ENCODE measurements at places on chromosomes 2 and 18.
A peak's percentile ranks its signal among the peaks of the same experiment; 100 is the strongest.

- peak; percentile 79 for DNase-seq
Measured at GRCh38 chr2:73239776-73240175, 5.7 kb downstream of the CCT7 start.

- no peak for DNase-seq
Measured at GRCh38 chr2:73103018-73103542, 9.7 kb downstream of the RAB11FIP5 start.

DNA sequence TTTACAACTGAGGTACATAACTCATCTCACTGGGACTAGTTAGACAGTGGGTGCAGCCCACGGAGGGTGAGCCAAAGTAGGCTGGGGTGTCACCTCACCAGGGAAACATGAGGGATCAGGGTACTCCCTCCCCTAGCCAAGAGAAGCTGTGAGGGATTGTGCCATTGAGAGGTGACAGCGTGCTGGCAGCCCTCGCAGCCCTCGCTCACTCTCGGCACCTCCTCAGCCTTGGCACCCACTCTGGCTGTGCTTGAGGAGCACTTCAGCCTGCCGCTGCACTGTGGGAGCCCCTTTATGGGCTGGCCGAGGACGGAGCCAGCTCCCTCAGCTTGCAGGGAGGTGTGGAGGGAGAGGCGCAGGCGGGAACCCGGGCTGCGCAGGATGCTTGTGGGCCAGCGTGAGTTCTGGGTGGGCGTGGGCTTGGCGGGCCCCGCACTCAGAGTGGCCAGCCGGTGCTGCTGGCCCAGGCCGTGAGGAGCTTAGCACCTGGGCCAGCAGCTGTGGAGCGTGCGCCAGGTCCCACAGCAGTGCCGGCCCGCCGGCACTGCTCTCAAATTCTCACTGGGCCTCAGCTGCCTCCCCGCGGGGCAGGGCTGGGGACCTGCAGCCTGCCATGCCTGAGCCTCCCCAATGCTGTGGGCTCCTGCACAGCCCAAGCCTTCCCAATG lies 44.5 kb upstream of the FAM110C start:
- DNase-seq, result no peak

GRCh38 chr2:45007961-45008295 lies 1.3 kb downstream of the SIX2 start:
- DNase-seq, result no peak

DNA sequence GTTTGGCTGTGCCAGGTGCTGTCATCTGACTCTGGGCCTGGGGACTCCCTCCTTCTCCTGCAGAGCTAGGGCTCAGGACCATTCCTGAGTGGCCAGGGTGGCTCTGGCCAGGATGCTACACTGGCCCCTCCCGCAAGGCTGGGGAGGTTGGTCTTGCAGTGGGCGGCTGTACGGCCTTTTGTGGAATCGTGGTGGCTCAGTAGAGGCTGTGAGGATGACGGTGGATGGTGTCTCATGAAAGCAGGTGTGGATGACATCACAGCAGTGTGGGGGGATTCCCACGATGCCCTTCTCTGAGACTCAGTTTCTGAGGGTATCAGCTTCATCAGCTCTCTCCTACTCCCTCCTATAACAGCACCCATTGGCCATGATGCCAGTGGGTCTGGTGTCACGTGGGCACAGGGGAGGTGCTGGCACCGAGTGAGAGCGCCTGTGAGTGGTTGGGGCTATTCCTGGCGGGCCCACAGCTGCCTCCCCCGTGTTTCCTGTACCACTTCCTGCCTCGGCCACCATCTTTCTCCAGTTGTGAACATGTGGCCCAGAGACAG lies 144.2 kb upstream of the HDAC4 start:
- no peak for DNase-seq

GRCh38 chr2:71100195-71100964 lies 29.6 kb downstream of the MCEE start:
- DNase-seq, result peak; percentile 72

GRCh38 chr18:33676593-33676992 lies 98.6 kb downstream of the ASXL3 start:
- DNase-seq, result no peak

DNA sequence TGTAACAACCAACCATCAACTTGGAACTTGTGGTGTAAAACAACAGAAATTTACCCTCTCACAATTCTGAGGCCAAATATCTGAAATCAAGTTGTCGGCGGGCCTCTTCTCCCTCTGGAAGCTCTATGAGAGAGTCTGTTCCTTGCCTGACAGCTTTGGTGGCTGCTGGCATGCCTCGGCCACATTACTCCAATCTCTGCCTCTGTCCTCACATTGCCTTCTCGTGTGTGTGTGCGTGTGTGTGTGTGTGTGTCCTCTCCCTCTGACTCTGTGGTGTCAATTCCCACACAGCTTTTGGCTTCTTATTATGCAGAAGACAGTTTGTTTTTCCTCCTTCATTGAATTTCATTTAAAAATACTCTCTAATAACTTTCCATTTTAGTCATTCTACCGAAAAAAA lies 50.4 kb downstream of the ZDBF2 start:
- DNase-seq, result no peak

- DNase-seq, result peak; percentile 46
Measured at GRCh38 chr2:227942021-227942420, 70.6 kb downstream of the DAW1 start.

DNA sequence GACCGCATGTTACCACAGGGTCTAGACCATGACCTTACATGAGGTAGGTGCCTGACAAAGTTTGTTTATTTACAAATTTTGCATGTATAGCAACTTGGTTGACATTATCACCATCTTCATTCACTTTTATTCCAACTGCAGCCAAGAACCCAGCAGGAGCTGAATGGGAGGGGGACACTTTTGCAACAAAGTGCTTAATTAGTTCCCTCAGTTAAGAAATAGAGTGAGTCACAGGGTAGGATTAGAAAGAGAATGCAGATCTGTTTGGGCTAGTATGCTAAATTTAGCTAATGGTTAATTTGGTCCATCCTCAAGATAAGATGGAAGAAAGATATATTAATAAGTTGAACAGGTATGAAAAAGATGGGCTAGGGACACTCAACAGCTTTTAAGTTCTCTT lies 678.9 kb downstream of the ARHGAP15 start:
- peak; percentile 28 for DNase-seq

GRCh38 chr18:46518438-46518837 lies 138.6 kb downstream of the LOXHD1 start:
- DNase-seq, result no peak

DNA sequence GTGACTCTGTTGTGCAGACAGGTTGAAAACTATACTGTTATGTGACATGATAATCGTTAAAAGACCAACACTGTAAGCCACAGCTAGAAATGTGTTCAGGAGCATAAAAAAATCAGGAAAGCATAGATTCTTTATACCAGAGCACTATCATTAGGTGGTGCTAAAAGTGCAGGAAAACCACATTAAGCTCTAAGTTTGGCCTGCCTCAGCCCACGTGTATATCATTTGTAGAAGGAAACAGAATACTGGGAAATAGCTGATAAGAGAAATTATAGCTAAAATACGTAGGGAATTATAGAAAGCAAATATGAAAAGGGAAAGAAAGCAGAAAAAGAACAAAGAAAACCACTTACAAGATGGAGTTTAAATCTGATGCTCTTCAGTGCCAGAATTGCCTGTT lies 26.5 kb upstream of the C2orf74 start:
- DNase-seq, result peak; percentile 57

- no peak for DNase-seq
Measured at GRCh38 chr2:134703426-134703825, 15.4 kb downstream of the TMEM163 start.

- peak; percentile 39 for DNase-seq
Measured at GRCh38 chr2:207511851-207512250, 17.9 kb upstream of the CREB1 start.

- no peak for DNase-seq
Measured at GRCh38 chr2:143852759-143853158, 667.2 kb downstream of the ZEB2 start.

DNA sequence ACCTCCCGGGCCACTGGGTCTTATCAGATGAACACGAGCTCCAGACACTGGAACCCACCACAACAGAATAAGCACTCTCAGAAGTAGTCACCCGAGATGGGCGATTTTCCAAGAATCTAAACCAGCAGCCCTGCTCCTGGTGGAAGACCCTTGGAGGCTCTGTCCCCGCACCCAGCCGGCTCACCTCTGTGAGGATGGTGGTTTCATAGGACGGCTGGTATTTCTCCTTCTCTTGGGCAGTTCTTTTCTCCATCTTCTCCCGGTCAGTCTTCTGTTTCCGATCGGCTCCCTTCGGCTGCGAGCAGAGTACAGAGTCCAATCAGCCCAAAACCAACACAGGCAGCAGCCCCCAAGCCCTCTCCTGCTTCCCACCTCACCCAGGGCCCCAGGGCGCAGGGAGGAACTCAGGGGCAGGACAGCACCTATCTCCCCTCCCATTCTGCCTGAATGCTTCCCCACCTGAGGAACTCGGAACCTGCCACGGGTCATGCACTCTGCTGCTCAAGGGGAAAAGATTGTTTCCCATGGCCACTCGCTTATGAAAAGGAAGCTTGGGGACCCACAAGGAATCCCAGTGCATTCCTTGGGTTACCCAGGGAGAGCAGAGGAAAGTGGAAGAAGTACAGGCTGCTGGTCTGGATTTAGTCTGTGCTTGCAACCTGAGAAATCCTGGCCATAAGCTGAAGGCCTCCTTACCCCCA lies 42.7 kb downstream of the TFCP2L1 start:
- no peak for DNase-seq

DNA sequence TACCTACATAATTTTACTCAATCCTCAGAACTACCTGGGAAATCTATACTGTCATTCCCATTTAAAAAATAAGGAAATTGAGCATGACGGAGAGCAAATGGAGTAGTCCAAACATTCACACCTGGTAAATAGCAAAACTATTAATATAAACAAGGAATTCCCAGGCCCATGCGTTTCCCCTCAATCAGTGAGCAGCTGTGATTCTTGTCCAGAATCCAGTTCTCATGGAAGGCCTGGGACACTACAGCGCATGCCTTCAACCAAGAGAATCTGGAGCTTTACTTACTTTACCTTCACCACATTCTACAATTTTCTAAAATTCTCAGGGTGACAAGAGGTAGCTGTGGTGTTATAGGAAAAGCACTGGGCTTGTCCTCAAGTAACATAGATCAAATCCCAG lies 259.0 kb downstream of the LRATD1 start:
- no peak for DNase-seq

DNA sequence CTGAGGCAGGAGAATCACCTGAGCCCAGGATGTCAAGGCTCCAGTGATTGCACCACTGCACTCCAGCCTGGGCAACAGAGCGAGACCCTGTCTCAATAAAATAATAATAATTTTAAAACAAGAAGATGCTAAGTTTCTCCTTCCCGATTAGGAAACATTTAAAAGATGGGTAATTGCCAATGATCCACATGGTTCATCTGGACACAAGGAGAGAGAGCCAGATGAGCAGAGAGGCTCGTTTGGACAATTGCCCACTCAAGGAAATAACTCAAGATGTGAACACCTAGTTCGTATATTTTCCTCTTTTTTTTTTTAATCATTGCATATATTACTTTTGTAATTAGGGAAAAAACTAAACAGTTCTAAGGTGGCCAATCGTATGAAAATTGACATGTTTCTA lies 3.6 kb upstream of the ACTG2 start:
- DNase-seq, result peak; percentile 12

DNA sequence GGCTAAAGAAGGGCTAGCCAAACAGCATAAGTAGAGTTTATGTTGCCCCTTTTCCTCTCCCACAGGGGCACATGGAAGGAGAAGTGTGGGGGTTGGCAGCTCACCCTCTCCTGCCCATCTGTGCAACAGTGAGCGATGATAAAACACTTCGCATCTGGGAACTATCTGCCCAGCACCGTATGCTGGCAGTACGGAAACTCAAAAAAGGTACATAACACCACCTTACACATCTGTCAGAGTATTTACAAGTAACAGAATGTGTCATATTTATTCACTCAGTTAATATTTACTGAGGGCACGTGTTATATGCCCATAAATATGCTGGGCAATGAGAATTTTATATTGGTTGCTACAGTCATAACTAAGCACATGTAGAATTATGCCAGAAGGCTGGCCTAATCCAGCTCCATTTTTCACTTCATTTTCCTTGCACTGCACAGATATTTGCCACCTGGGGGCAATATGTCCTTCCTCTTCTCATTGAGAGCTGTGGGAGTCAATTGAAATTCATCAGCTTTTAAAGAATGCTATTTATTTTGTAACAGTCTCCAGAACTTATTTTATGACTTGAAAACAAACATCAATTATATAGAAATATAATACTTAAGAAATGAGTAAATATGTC lies 150.6 kb downstream of the RTN4 start:
- peak; percentile 73 for DNase-seq

GRCh38 chr18:75478996-75479880 lies 51.7 kb upstream of the SMIM21 start:
- peak; percentile 73 for DNase-seq

GRCh38 chr18:56210520-56210919 lies 427.9 kb downstream of the TXNL1 start:
- DNase-seq, result no peak

GRCh38 chr2:169034256-169034655 lies 3.1 kb upstream of the ABCB11 start:
- DNase-seq, result no peak

- DNase-seq, result no peak
Measured at GRCh38 chr2:106997204-106997603, 111.2 kb upstream of the ST6GAL2 start.

GRCh38 chr18:71105078-71105819 lies 816.4 kb downstream of the SOCS6 start:
- DNase-seq, result peak; percentile 84

DNA sequence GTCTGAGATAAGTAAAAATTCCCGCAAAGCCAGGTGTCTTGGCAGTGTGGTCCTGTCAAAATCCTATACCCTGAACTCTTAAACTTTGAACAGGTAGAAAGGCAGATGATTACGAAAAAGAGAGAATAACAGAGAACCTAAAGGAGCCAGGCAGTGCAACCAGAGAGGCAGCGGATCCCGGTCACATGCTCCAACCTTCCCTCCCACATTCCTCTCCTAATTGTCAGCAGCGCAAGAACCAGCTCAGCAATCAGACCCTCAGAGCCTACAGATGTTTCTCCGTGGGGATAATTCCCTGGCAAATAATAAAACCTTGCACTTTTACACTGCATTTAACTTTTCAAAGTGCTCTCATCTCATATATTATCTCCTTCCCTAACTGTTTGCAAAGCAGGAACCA lies 124.8 kb downstream of the EPHA4 start:
- DNase-seq, result no peak

DNA sequence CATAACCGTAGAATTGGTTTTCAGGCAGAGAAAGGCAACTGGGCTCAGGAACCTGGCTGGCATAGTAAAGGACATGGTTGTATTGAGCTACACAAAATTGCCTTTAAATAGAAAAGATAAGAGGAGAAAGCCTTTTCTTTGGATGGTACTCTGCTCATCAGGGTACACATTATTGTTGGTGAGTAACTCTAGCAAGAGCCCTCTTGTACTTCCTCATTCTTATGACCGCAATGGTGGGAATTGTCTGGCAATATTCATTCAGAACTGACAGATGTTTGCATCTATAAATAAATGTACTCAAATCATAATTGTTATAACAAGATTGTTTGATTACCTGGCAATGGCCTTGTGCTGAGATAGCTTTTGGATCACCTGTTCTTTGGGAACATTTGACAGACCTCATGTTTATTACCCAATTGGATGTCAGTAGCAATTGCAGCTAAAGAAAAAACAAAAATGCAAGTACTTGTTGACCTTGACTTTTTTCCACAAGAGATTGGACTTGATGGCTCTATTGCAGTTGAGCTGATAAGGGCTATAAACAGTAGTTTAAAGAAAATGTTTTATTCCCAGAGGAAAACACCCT lies 43.9 kb downstream of the MEIS1 start:
- no peak for DNase-seq

GRCh38 chr2:27378096-27378808 lies 2.3 kb downstream of the ZNF513 start:
- peak; percentile 21 for DNase-seq

GRCh38 chr18:53920312-53921075 lies 304.0 kb downstream of the MBD2 start:
- DNase-seq, result no peak

GRCh38 chr2:1656961-1657841 lies 87.1 kb downstream of the PXDN start:
- DNase-seq, result no peak
